ENCODE measurements at places on chromosomes 4 and X.

- no peak for DNase-seq
Measured at GRCh38 chrX:69314436-69315348, 149.4 kb upstream of the PJA1 start.

DNA sequence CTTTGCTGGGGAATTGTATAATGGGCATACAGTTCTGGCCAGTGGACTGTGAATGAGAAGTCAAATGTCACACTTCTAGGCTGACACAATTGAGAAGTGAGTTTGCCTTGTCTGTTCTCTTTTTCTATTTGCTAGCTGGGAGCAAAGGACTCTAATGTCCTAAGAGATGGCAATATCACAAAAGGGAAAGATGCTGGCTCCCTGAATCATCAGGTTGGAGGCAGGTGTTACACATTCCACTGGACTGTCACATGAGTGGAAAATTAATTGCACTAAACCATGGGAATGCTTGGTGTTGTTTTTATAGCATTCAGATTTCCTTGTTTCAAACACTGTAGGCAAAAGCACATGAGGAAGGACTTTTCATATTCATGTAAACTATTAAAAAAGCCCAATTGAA, 388.3 kb downstream of the ADAM29 start:
- no peak for DNase-seq

GRCh38 chr4:155854582-155855226, 11.4 kb downstream of the ASIC5 start:
- no peak for DNase-seq

- no peak for DNase-seq
Measured at GRCh38 chr4:173526724-173527102, 3.3 kb downstream of the HAND2 start.

DNA sequence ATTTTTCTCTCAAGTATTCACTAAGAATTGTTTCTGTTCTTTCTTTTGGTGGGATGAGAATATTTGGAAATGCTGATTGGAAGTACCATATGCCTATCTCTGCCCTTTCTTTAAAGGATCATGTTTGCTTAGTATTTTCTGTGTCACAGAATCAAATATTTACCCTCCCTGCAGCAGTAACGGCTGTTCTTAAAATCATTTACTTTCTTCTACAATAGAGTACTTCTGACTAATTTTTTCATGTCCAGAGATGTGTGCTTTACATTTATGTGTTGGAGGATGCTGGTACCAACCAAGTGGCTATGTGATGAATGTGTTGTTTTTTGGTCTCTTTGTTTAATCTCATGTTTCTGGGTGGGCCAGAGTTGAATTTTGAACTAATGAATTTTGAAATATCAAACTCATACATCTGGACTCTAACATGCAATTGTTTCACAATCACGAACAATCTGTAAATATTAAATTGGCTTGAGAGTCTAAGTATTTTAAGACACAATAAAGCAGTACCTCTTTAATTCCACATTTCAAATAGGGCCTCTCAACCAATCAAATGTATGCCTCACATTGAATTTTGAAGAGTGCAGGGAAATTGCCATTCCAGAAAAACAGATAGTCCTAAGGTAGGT, 59.4 kb upstream of the ARSJ start:
- no peak for DNase-seq

DNA sequence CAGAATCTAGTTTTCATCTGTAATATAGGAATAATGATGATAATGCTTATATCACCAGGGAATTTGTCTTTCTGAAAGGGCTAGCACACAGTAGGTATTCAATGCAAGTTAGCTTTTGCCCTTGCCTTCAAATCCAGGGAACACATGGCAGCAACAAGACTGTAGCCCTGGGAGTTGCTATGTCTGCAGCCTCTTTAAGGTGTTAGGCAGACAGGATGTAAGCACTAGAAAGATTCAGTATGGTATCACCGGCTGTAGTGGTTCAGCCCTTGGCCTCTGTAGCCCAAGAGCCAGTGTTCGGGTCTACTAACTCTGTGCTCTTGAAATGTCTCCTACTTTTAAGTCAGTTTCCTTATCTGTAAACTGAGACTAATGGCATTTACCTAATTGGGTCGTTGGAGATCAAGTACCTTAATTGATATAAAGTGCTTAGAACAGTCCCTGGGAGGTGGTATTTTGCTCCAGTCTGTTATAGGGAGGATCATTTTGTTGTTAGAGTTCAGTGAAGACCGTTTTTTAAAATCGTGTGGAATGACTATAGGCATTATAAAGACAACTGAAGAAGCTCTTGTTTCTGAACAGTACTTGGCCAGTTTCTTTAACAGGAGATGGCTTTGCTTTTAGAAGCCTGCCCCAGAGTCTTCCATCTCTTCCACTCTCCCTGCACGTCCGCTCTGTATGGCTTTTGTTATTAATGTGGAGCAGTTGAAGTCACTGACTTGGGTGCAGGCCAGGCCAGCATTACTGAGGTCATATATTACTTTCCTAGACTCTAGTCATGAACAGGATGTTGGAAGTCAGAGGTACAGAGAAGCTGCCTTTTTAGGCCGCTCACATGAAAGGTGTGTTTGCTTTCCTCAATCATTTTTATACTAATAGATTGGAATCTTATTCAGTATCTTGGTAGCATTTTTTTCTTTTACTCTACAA, 44.8 kb downstream of the GAB1 start:
- no peak for DNase-seq

- no peak for DNase-seq
Measured at GRCh38 chr4:36568575-36568974, 287.2 kb downstream of the DTHD1 start.

- no peak for DNase-seq
Measured at GRCh38 chrX:147533426-147533825, 378.3 kb upstream of the FMR1 start.

GRCh38 chr4:7607156-7607910, 172.6 kb upstream of the PSAPL1 start:
- no peak for DNase-seq

DNA sequence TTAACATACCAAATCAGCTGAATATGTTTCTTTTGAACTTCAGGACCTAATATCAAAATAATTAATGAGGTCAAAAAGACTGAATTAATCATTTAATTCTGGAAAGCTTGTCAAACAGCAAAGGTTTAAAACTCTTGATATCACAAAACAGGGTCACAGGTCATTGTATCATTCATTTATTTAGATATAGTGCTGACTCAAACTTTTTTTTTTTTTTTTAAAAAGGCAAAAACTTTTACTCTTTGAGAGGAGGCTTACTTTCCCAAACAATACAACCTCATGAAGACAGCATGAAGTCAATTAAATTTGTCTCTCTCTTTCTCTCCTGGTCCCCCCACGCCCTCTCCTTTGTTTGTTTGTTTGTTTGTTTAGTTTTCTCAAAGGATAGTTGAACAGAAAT, 15.6 kb upstream of the GPR78 start:
- DNase-seq = no peak

DNA sequence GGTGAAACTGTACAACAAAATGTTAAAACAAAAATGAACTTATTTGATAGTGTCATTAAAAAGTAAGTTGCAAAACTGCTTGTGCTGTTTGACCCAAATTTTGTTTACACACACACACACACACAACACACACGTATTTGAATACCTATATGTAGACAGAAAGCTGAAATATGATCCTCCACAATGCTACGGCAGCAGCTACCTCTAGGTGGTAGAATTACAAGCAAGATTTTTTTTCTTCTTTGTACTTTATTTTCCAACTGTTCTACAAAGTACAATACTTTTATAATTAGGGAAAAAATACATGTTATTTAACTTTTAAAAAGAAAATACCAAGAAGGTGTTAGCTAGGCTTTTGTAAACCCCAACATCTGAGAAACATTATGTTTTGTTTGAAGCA, 1.2 kb downstream of the CYTL1 start:
- no peak for DNase-seq

GRCh38 chr4:174520660-174521059, 1.6 kb downstream of the HPGD start:
- DNase-seq = no peak

GRCh38 chr4:98289375-98289774, 28.2 kb downstream of the RAP1GDS1 start:
- no peak for DNase-seq

DNA sequence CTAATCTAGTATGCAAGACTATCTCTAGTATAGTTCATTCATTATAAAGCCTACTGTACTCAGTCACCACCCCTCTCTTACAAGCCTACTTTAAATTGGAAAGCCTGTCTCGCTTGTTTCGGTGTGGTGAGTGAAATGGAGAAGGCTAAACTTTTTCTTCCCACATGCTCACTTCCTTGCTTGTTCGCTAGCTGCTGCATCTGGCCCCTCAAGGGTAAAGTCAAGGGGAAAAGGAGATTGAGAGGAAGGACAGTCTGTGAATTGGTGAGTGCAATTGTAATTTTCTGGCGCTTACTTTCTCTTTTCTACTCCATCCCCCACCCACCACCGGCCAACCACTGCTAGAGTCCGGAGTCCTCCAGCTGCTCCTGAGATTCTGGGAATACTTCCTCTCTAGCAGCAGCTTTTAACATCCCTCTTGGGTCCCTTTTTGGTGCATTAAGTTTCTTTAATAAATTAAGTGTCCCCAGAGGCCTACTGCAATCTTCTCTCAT, 12.1 kb upstream of the ARAP2 start:
- DNase-seq = peak; percentile 4

- no peak for DNase-seq
Measured at GRCh38 chrX:128078545-128078944, 26.3 kb upstream of the ACTRT1 start.

- DNase-seq = no peak
Measured at GRCh38 chr4:54566608-54567007, 91.1 kb upstream of the KIT start.

DNA sequence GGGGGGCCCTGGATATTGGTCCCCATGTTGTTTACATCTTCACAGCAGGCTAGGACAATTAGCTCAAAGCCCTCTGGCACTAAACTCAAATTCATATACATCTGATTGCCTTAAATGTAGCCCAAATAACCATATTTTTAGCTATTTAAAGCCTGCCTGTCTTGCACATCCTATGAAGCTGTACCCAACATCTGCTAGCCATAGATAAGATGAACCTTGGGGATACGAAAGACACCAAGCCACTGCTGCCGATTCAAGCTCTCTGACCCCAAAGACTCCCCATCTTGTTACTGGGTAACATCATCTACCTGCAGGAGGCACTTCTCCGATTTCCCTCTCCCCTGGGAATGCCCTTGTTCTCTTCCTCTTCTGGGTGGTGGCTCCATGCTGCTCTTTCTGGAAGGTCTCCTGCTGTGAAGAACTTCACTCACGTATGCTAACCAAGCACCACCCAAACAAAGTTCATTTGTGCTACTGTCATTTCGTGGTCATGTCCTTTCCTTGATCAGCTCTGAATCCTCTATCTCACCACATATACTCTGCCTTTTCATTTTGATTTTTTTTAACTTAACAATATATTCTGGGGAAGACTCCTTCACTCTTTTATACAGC, 107.7 kb upstream of the ATXN3L start:
- DNase-seq = no peak

- DNase-seq = no peak
Measured at GRCh38 chr4:121168446-121169281, 4.5 kb upstream of the TNIP3 start.

- DNase-seq = no peak
Measured at GRCh38 chr4:112119353-112119783, 25.9 kb upstream of the FAM241A start.

DNA sequence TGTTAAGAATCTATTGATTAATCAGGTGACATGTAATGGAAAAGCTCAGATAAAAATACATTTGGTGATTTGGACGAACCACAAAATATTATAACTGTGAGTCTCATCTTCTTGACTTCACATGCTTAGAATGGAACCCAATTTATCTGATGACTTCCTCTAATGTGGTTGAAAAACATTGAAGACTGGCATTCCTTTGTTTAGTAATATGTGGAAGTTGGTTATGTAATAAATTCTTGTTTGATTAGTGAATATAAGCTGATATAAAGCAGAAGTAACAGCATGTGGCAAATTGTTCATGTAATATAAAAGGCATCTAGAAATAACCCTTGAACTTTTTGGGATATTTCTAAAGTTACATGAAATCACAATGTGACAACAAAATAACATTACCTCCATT, 9.7 kb downstream of the GIMD1 start:
- DNase-seq = no peak

DNA sequence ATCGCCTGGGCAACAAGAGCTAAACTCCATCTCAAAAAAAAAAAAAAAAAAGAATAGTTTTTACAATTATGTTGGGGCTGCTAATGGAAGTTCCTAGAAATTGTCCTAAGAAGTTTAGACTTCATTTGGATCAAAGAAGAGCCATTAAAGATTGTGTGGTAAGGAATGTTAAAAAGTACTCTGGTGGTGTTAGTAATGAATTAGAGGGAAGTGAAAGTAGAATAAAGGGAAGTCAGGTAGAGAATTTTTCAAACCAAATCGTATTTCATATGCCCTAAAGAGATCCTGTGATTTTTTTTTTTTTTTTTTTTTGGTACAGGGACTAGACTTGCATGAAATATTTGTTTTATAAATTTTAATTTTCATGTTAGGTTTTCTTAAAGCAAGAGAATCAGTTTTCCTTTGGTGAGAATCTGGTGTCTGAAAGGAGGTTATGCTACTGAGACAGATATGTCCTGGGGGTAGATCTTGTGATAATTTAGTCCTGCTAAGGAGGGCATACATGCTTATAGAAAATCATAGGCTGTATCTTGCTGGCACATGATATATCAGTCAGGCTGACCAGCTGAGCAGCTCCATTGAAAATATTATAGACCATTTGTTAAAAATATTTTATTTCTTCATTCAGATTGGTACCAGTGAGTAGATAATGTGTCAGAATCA, 10.7 kb downstream of the SEC24B start:
- DNase-seq = no peak

- DNase-seq = no peak
Measured at GRCh38 chrX:97389761-97390192, 506.1 kb downstream of the RPA4 start.

DNA sequence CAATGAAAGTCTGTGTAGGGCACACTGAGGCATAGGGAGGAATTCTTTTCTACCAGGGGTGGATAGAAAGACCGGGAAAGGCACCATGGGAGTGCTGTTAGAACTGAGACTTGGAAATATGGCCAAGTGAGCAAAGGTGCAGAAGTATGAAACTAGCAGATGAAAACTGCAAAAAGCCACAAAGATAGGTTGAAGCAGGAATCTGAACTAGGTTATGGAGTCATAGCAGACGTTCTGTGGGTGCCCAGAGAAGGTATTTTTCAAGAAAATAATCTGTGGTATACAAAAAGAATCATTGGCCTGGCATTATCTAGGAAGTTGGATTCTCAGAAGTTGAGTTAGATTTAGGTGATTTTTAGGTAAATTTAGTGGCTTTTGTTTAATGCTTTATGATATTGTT, 48.5 kb downstream of the SMAD1 start:
- DNase-seq = no peak

- no peak for DNase-seq
Measured at GRCh38 chr4:82562564-82562854, 721 bp upstream of the TMEM150C start.

DNA sequence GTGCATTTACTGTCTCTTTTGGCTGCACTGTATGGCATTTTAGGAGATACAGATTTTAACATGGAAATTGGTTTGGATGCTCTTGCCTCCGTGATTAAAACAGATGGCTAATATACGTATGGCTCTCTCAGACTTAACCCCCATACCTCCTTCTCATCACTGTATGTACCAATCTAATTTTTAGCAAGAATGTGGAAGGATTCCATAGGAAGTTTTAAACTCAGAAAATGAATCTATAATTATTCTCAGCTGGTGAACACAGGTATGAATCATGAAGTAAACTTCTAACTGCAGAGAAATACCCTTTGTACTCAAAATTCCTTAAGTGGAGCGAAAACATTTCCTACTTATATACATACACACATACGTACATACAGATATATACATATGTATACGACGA, 210.5 kb upstream of the NEIL3 start:
- DNase-seq = no peak
